Skin of body (tissue), 3 donors: ENCODE measurements at places on chromosomes 16 and 17. TPM values are rescaled to one million over a fixed set of nuclear protein-coding genes. Genes with fewer than 3 reads are reported as not detected.

The COQ7 gene
- total RNA-seq, result 16.9 TPM

DNA sequence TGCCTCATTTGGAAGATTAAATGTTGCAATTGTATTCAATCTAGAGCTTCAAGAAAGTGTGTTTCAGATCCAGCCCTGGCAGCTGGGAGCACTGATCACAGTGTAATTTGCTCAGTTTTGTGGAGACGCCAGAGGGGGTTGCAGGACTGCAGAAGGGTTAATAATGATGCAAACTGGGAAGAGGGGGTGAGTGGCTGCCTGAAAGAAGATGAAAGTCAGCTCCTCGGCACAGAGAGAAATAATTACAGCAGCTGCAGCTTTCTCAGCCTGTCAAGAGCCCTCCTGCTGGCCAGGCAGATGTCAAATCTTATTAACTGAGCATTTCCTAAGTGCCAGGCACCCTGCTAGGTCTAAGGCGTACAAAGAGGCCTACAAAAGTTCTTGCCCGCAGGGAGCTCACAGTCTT is 97.7 kb downstream of the ZNF18 start:
- no peak for DNase-seq

The CTRB1 gene
- not detected for total RNA-seq

DNA sequence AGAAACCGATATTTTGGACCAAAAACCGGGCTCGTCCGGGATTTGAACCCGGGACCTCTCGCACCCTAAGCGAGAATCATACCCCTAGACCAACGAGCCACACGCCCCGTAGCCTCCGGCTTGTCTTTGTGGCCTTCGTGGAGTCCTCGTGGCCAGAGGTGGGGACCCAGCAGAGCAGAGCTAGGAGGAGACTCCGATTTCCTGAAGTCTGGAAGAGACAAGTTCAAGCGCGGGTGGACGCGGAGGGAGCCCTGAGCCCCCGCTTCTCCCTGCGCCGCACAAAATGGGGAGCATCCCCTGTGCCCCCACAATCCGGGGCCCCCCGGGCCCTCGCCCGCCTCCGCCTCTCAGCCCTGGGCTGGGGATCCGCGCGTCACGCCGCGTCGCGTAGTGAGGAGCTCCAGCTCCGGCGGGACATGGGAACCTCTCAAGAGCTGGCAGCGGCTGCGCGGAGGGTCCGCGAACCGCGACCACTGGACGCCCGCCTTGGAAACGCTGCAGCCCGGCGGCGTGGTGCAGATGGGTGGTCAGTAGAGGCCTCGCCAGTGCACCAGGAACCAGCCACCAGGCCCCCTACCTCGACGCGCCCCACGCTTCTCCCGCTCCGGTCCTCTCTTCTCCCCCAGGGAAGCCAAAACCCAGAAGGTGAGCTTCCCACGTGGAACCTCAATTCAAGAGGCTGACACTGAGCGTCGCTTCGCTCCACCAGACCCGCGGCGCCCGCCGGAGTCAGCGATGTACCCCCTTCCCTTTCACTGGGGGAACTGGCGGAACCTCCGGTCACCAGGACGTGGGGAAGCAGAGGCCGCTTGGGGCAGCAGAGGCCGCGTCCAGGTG is 5.2 kb upstream of the OR1F1 start:
- DNase-seq, result no peak

GRCh38 chr16:10932959-10933710 is 9.1 kb downstream of the DEXI start:
- no peak for DNase-seq

DNA sequence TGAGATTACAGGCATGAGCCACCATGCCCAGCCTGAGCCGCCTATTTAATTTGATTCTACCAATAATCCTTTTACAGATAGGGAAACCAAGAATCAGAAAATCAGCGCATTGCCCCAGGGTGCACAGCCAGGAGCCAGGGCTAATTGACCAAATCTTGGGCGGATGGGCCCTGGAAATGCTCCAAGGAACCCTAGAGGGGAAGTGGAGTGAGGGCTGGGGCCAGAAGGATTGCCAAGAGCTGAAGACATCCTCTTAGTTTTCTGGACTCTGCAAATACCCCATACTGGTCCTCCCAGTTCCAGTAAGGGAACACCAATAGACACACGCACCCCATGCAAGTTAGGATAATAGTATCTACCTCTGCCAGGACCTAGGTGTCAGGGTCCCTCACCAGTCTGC is 3.8 kb downstream of the FHOD1 start:
- no peak for DNase-seq

DNA sequence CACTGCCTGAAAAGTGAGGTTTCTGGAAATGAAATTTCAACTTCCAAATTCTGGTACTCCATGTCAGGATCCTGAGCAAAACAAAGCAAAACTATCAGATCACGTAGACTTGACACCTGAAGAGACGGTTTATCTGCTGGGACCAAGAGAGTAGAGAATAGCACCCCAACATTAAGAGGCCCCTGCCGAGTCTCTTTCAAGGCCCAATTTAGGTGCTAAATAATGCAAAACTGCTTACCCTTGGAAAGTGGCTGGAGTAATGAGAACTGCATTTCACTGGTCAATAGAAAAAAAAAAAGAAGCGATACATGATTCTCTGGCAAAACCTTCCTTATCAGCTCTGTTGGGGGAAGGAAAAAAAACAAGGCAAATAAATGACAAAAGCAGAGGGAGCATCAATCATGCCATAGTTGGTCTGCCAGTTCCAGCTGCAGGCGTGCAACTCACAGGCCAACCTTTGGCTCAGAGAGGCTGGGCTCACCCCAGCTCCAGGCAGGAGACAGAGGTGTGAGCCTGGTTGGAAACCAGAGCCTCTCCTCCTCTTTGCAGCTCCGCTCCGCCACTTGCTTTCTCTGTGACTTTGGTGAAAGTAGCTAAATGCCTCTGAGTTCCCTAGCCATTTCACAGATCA is 595.2 kb downstream of the TOX3 start:
- no peak for DNase-seq

DNA sequence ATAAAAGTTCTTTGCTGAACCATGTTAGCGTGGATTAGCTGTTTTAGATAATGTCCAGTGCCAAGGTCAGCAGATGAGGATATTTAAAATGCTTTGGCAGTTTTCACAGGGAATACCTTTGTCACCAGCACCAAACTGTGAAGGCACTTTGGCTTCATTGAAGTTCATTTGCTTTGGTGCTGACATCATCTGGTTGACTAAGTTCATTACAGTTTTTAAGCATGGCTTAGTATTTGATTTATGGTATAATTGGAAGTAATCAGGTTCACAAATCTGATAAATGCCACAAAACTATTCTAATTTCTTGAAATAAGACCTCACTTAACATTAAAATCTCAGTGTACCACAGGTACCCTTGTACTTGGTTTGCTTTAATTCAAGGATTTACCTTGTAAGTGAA is 4.3 kb downstream of the GID4 start:
- DNase-seq, result no peak

GRCh38 chr16:1134776-1135458 is 18.0 kb upstream of the CACNA1H start:
- DNase-seq, result no peak

The ABCC12 gene
- total RNA-seq, result 0.10 TPM

DNA sequence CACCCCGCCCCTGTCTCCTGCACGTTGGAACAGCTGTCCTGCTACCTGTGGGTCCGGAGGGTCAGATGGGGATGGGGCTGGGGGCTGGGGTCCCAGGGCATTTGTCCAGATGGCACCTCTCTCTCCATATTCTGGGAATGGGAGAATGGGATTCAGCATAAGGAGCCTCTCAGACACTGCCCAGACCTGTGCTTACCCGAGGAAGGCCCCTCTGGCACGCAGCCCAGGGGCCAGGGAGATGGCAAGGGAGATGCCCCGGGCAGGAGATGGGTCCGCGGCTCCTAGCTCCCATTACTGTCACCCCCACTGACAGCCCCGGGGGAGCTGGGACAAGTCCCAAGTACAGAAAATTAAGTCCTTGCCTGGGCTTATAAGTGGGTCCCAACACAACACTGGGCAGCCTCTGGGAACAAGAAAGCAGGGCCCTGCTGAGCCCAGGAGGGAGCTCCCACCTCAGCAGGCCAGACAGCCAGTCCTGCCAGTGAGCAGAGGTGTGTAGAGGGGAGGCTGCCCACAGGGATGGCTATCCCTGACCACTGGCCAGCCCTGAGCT is 1.8 kb downstream of the VASN start:
- DNase-seq, result peak; percentile 18

The WNT9B gene
- not detected for total RNA-seq

DNA sequence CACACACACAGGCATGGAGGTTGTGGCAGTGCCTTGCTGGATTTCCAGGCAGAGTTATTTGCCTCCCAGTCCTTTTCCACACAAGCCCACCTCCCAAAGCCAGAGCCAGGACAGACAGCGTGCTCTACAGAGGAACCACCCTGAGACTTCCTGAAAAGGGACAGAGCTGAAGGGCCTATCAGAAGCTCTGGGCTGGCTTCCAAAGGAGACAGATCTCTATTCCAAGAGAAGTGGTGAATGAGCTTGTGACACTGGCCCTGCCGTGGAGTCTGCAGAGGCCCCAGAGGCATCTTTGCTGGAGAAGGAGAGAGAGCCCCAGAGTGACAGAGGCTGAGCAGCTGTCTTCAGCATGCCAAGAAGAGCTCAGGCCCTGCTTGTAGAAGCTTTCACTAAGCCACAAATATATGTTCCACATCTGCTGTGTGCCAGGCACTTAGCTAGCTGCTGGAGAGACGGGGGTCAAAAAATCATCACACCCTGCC is 8.3 kb upstream of the LPCAT2 start:
- peak; percentile 76 for DNase-seq

- DNase-seq, result peak; percentile 93
Measured at GRCh38 chr16:15493466-15494180, 59.2 kb downstream of the BMERB1 start.

The NPW gene
- total RNA-seq, result 2.2 TPM

- DNase-seq, result no peak
Measured at GRCh38 chr17:72119077-72119872, 1.5 kb upstream of the SOX9 start.

DNA sequence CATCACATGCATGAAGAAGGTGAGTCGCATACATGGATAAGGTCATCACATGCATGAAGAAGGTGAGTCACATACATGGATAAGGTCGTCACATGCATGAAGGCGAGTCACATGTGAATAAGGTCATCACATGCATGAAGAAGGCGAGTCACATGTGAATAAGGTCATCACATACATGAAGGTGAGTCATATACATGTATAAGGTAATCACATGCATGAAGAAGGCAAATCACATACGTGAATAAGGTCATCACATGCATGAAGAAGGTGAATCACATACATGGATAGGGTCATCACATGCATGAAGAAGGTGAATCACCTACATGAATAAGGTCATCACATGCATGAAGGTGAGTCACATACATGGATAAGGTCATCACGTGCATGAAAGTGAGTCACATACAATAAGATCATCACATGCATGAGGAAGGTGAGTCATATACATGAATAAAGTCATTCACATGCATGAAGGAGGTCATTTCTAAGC is 105.1 kb upstream of the SDK2 start:
- no peak for DNase-seq

- DNase-seq, result no peak
Measured at GRCh38 chr17:57505841-57506773, 239.0 kb downstream of the CCDC182 start.

The KRTAP4-6 gene
- total RNA-seq, result 4.0 TPM

DNA sequence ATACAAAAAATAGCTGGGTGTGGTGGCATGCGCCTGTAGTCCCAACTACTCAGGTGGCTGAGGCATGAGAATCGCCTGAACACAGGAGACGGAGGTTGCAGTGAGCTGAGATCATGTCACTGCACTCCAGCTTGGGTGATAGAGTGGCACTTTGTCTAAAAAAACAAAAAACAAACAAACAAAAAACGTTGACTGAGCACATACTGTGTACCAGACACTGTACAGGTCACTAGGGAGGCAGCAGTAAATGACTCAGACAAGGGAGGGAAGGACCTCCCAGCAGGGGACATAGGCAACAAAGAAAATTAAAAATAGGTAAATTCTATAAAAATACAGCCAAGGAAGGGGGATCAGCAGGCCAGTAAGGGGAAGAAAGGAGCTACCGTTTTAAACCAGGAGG is 64.3 kb downstream of the SOCS1 start:
- DNase-seq, result no peak

GRCh38 chr16:87447323-87447722 is 45.5 kb downstream of the ZCCHC14 start:
- no peak for DNase-seq

GRCh38 chr16:72224260-72224768 is 52.4 kb upstream of the PMFBP1 start:
- DNase-seq, result no peak

DNA sequence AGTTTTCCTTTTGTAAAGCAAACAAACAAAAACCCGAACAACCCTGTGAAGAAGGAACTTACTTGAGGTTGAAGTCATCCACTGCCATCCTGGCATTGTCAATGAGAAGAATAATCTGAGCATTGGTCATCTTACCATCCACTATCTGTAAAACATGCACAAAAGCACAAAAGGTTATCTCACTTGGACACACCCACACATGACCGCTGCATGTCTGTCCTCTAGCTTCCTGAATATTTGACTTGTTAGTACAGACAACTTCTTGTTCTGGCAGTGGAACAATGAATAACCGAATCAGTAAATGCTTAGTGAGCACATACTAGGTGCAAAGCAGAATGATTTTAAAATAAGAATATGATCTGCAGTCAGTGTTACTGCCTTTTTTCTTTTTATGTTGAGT is 6.1 kb downstream of the KRT23 start:
- DNase-seq, result no peak

DNA sequence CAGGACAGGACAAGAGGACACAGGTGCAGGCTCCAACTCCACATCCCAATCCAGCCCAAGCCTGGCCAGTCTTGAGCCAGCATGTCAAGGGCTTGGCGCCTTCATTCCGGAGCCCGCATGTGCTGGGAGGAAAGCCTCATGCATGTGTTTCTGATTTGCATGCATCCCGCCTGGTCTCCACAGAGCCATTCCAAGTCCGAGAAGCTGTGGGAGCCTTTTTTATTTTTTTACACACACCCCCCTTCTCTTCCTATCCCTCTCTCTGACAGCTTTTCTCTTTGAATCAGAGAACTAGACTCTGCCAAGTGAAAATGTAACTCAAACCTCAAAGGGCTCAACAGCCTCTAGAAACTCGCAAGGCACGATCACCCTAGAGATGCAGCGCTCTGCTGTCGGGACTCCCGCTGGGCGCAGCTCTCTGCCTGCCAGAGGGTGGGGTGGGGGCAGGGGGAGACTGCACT is 45.1 kb downstream of the NOG start:
- DNase-seq, result peak; percentile 83

The ASGR1 gene
- 3.7 TPM for total RNA-seq

DNA sequence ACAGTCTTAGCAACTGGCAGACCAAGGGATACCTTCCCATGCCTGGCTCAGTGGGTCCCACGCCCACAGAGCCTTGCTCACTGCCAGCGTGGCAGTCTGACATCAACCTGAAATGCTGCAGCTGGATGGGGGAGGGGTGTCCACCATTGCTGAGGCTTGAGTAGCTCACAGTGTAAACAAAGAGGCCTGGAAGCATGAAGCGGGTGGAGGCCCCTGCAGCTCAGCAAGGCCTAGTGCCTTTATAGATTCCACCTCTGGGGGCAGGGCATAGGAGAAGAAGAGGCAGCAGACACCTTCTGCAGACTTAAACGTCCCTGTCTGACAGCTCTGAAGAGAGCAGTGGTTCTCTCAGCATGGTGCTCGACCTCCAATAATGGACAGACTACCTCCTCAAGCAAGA is 263.2 kb downstream of the KIF2B start:
- DNase-seq, result no peak

- no peak for DNase-seq
Measured at GRCh38 chr17:76740329-76741118, 2.6 kb downstream of the MFSD11 start.
